RKO (cell line): ENCODE measurements at places on chromosomes 5 and 9.

- DNase-seq: no peak
Measured at GRCh38 chr9:114149765-114150340, 5.5 kb upstream of the COL27A1 start.

DNA sequence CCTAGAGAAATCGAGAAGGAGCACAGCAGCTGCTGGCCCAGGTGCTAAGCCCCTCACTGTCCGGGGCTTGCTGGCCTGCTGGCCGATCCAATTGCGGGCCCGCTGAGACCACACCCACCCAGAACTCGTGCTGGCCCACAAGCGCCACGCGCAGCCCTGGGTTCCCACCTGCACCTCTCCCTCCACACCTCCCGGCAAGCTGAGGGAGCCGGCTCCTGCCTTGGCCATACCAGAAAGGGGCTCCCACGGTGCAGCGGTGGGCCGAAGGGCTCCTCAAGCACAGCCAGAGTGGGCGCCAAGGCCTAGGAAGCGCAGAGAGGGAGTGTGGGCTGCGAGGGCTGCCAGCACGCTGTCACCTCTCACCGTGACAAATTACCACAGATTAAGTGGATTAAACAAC is 6.8 kb upstream of the BNC2 start:
- DNase-seq: no peak

DNA sequence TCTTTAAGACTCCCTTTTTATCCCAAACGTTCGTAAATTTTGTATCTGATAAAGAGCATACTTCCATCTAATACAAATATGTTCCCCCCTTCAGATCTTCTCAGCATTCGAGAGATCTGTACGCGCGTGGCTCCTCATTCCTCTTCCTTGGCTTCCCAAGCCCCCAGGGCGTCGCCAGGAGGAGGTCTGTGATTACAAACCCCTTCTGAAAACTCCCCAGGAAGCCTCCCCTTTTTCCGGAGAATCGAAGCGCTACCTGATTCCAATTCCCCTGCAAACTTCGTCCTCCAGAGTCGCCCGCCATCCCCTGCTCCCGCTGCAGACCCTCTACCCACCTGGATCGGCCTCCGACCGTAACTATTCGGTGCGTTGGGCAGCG is 19.9 kb downstream of the CDKN2A start:
- no peak for DNase-seq

DNA sequence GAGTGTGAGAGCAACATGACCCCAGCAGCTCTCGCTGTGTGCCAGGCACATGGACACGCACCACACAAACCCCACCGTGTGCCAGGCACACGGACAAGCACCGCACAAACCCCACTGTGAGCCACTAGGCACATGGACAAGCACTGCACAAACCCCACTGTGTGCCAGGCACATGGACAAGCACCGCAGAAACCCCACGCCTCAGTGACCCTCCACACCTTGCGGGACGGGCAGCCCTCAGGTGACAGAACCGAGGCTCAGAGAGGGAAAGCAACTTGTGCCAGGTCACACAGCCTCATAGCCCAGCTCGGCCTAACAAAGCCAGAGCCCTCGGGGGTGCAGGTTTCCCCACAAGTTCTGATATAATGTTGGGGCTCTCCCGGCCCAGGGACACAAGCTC is 2.0 kb upstream of the GPSM1 start:
- no peak for DNase-seq

GRCh38 chr5:73205305-73205704 is 32.3 kb downstream of the TMEM174 start:
- DNase-seq: no peak

- no peak for DNase-seq
Measured at GRCh38 chr9:90308691-90309090, 333.9 kb downstream of the DIRAS2 start.

DNA sequence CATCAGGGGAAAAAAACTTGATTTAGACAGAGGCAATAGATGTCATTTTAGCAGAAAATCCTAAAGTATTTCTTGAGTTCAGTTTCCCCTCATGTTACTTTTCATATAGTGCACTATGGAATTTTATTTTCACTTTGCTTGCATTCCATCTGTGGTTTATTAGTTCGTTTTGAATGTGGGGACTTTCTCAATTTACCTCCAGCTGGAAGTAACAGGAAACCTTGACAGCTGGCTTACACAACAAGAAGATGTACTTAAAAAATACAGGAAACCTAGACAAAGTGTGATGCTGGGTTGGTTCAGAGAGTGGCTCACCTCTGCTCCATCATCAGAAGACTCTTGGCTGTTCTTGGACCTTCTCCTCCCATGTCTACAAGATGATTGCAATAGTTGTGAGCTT is 567.0 kb downstream of the CETN3 start:
- DNase-seq: no peak

DNA sequence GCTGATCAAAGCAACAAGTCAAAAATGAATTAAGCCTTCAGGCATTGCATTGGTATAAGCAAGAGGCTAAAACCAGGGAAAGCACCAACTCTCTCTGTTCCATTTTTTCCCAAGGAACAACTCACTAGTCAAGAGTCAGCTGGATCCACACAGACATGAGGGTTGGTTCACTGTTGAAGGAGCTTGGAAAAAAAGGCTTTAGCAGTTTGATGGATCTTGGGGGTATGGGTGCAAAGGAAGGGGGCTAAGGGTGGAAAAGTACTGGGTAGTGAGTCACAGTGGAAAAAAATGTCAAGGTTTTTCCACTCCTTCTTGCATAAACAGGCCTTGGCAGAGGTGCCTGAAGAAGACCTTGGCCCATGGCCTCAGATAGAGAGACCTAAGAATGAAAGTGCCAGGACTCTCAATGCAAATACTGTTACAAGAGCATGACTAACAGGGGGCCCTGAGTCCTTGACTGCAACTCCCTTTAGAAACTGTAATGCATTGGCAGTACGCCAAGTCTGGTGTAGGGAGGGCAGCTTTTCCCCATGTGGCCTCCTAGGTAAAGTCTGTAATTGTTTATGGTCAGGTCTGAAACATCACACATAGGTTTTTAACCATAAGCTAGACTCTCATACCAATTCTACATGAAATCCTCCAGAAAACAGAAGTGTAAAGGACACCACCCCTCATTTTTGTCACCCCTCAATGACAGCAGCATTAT is 23.7 kb downstream of the ACTL7A start:
- peak; percentile 58 for DNase-seq

DNA sequence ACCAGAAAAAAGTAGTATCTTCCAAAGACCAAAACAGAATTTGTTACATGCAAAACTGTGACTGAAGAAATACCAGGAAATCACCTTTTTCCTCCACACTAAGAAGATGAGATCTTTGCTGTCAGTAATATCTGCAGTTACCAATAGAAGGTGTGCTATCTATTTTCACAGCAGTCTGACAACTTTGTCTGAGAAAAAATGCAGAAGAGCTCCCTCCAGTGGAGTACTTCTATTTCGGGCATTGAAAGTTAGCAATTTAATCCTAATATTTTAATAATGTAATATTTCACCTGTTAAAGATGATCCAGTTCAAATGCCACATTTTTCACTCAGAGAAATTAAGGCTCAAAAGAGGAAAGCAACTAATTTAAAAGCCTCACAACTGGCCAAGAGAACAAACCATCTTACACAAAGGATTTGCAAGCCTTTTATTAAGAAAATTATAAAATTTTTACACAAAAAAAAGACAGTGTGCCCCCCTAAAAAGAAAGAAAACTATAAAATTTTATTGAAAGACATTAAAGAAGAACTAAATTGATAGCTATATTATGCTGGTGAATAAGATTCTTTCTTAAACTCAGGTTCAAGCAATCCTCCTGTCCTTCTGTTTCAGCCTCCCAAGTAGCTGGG is 50.6 kb downstream of the DEPDC1B start:
- DNase-seq: peak; percentile 67
